BJ (cell line): ENCODE measurements at places on chromosomes 2 and 18.

GRCh38 chr2:207362716-207363115, 167.0 kb upstream of the CREB1 start:
- DNase-seq = no peak

- no peak for DNase-seq
Observed at GRCh38 chr2:6914828-6915227, 2.4 kb upstream of the RNF144A start.

DNA sequence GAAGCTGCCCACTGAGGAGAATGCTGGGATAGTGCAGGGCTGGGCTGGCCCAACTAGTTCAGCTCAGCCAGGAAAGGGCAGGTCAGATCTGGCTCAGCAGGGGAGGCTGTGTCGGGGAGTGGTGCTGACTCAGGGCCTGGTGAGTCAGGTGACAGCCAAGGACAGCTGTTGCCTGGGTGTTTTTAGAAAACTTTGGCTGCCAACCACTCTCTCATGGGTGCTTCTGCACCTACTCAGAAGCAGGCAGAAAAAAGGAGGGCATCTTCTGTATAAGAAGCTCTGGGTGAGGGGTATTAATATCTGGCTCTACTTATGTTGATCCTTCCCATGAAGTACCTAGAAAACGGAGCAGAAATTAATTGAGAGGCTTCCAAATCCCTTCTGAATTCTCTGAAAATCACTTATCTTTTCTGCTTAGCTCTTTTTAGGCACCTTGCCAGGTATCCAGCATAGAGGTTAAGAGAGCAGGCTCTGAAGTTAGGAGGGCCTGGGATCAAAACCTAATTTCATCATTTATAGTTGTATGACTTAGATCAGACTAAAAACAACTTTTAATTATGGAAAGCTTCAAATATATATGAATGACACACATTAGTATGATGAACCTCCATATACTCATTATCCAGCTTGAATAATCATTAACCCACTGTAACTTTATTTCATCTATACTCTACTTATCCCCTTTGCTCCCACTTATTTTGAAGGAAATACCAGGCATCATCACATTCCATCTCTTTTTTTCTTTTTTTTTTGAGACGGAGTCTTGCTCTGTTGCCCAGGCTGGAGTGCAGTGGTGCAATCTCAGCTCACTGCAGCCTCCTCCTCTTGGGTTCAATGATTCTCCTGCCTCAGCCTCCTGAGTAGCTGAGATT, 15.5 kb upstream of the RAB10 start:
- DNase-seq = peak; percentile 36

- DNase-seq = no peak
Observed at GRCh38 chr18:55323051-55323994, 264.7 kb downstream of the TCF4 start.

- no peak for DNase-seq
Observed at GRCh38 chr2:197059477-197059876, 133.0 kb upstream of the PGAP1 start.

DNA sequence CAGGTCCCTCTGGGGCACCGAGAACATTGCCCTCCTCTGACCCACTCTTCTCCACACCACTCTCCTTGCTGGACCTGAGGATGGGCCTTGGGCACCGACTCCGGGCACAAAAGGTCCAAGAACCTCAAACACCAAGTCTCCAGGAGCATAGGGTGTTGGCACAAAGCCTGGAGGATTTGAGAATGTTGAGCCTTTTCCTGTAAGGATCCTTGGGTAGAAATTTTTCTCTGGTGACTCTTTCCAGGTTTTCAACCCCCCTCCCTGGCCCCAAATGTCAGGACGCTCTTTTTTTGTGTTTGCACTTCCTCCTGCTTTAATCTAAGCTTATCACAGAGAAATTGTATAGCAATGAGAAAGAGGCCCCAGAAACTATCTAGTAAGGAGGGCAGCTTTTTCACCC, 9.2 kb downstream of the SPR start:
- no peak for DNase-seq

DNA sequence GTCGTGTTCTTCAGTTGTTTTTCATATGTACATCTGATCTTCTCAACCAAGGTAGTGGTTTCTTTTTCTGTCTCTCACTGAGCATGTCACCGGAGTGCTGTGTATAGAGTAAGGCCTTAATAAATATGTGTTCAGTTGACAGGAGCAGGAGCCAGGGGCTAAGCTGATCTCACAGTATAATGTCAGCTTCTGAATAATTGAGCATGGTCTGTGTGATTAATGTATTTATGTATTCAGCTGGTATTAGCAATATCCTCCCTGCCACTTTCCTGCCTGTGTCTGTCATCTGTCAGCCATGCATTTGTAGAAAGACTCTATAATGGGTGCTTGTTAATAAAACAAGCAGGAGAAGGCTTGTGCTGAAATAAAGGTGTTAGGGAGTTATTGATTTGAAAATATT, 198.9 kb downstream of the ADCYAP1 start:
- DNase-seq = no peak

GRCh38 chr2:16691261-16691660, 25.6 kb upstream of the CYRIA start:
- no peak for DNase-seq
